ENCODE measurements at places on chromosomes 5 and 9.
A peak's percentile ranks its signal among the peaks of the same experiment; 100 is the strongest.

GRCh38 chr5:88956416-88956815, 73.4 kb upstream of the MEF2C start:
- DNase-seq, result no peak

GRCh38 chr5:96064877-96065276, 103.2 kb upstream of the ELL2 start:
- DNase-seq, result no peak

GRCh38 chr5:145965804-145966203, 29.4 kb downstream of the SH3RF2 start:
- DNase-seq, result no peak

GRCh38 chr5:132058646-132059042, 1.8 kb upstream of the IL3 start:
- no peak for DNase-seq

GRCh38 chr5:141512390-141512910, 23.6 kb downstream of the PCDHGC5 start:
- peak; percentile 70 for DNase-seq

GRCh38 chr9:3817208-3817607, 291.4 kb upstream of the RFX3 start:
- no peak for DNase-seq

DNA sequence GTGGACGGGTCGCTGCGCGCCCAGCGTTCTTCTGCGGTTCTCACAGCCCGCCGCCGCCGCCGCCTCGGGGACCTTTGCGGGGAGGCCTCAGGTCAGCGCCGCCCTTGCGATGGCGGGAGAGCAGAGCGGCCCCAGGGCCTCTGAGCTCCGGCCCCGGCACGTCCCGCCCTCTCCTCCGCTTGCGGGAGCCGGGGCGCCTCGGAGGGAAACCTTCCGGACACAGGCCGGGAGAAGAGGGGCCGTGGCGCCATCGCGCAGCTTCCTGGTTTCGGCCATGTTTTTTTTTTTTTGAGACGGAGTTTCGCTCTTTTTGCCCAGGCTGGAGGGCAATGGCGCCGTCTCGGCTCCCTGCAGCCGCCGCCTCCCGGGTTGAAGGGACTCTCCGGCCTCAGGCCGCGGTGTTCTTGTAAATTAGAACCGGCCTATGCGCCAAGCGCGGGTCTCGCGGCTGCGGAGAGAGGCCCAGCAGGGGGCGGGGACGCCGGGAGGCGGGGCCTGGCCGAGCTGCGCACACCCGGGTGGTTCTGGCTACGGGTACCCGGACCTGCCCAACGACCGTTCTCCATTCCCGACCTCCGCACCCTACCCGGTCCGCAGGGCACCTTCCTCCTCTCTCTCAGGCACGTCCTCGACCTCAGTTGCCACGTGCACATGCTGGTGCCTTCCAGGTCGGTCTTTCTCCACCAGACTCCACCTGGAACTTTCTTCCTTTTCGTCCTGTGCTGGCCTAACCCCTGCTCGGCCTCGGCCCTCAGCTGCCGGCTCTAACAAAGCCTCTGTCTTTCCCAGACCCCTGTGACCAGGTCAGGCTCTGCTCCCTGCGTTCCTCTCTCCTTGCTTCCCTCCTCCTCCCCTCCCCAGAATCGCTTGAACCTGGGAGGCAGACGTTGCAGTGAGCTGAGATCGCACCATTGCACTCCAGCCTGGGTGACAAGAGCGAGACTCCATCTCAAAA, 28.8 kb upstream of the MGAT1 start:
- peak; percentile 70 for DNase-seq

DNA sequence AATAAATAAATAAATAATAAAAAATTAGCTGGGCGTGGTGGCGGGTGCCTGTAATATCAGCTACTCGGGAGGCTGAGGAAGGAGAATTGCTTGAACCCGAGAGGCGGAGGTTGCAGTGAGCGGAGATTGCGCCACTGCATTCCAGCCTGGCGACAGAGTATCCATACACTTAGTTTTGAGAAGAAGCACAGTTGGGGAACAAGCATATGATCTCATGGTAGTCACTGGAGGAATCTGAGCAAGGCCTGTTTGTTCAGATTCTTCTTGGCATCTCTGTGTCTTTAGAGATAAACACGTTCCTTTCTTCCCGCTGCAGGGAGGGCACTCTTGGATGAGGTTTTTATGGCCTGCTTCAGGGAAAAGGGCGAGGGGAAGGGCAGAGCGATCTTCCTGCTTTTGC, 15.6 kb upstream of the DENND1A start:
- no peak for DNase-seq

DNA sequence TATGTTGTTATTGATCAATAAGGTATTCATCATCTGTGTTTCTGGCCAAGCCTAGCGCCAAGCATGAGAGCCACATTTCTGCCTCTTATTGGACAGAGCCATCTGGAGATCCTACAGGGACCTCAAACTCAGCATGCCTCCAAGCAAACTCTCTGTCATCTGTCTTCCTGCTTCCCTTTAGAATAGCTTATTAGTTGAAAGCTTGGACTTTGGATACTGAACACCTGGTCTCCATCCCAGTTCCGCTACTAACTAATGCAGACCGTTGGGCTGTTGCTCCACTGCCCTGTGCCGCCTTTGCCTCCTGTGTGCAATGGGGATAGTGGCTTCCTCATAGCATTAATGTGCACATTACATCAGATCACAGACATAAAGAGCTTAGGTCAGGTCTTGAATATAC, 65.5 kb downstream of the MAP1B start:
- no peak for DNase-seq

- DNase-seq, result no peak
These were observed 27.6 kb upstream of the PSD2 start for GRCh38 chr5:139767960-139768359.

GRCh38 chr9:127424676-127424999, 456 bp downstream of the ZNF79 start:
- peak; percentile 19 for DNase-seq

- DNase-seq, result no peak
These were observed 660.8 kb downstream of the TLE1 start for GRCh38 chr9:81028504-81028903.

GRCh38 chr9:102479191-102479590, 515.9 kb upstream of the CYLC2 start:
- DNase-seq, result no peak

DNA sequence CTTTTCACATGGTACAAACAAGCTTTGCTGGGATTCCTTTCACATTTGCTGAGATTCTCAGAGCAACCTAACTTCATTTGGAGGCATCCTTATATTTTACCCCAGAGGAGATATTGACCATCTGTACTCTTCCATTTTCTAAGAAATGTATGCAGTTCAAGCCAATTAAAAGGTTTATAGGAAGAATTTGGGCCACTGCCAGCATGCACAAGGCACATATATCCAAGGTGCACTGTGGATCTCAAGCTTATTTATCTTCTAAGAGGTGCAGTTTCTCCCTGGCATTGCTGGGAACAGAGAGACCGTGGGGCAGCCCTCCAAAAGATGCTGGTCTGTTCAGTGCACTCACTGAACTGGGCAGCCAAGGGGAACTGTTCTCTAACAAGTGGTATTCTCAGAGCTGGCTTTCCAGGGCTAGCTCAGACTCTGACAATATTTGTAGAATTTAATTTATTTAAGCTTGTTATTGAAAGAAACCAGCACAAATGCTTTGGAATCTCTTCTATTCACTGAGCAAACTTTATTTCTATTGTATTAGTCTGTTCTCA, 213.3 kb downstream of the TENT4A start:
- DNase-seq, result no peak

DNA sequence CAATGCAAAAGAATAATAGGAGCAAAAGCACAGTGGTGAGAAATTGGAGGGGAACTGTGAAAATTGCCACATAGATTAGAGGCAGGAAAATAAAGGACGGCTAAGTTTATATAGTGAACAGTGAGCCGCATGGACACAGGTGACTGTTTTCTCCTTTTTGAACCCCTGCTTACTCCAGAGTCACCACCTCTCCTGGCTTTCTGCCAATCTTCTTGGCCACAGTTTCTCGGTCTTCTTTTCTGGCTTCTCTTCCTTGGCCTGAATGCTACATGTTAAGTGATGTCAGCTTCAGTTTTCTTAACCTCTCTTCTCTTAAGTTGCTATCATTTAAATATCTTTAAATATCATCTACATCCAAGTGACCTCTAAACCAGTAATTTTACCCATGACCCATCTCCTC, 47.3 kb upstream of the CDKN2B start:
- DNase-seq, result no peak

DNA sequence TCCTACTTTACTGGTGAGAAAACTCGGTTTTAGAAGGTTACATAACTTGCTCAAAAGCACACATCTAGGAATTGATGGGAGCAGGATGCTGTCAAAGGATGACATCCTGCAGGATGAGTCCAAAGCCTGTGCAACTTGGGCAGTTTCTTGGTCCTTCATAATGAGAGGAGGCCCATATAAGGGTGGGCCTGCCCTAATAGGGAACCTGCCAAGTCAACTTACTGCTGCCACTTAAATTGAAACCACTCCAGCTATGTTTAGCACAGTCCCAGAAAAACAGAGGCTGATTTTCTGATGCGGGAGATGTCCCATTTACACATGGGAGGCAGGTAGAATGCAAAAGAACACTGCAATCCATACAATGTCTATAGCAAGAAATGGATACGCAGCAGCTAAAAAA, 61.8 kb downstream of the FBXO38 start:
- no peak for DNase-seq

DNA sequence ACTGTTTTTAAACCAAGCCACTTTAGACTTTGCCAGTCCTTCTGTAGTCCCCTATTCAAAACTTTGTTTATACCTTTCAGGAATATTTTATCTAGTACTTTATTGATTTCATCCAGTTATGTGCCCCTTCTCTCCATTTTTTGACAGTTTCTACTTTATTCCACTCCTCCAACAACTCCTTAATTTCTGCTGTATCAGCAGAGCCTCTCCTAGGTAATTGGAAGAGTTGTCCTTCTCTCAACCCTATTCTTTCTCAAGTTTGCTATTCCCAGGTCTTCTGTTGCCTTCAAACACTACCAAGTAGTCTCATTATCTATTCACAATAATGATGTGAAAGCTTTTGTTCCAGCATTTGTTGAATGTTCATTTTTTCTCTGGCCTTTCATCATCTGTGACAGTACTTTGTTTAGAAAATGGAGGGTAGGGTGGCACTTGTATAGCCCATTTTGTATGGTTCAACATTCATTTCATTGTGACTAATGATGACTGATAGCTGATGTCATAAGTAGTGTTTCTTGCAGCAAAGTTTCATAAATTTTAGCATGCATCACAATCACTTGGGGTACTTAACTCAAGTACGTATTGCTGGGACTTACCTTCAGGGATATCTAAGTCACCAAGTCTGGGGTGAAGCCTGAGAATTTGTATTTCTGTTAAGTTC, 204.4 kb upstream of the DMRT1 start:
- DNase-seq, result no peak

- no peak for DNase-seq
These were observed 107.3 kb upstream of the GABRG2 start for GRCh38 chr5:161960314-161960713.

- no peak for DNase-seq
These were observed 21.8 kb upstream of the ANKRD18A start for GRCh38 chr9:38641985-38642864.

DNA sequence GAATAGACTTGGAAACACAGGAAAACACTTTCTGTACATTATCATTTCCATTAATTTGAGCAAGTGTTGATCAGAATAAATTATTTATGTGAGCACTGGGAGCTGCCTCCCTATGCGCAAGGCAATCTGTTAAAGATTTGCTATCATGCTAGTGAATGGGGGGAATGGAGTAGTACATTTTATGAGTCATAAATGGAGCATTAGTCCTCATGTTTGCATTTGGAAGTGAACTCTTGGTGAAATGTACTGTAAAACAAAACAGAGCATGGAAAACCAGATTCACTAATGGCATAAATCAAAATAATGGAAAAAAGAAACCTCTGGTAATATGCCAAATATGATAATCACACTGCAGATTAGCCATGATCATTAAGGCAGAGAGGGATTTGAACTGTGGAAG, 40.5 kb upstream of the TMC1 start:
- no peak for DNase-seq

GRCh38 chr9:22415941-22416691, 30.5 kb upstream of the DMRTA1 start:
- no peak for DNase-seq

GRCh38 chr5:132947671-132948070, 15.8 kb downstream of the AFF4 start:
- no peak for DNase-seq

DNA sequence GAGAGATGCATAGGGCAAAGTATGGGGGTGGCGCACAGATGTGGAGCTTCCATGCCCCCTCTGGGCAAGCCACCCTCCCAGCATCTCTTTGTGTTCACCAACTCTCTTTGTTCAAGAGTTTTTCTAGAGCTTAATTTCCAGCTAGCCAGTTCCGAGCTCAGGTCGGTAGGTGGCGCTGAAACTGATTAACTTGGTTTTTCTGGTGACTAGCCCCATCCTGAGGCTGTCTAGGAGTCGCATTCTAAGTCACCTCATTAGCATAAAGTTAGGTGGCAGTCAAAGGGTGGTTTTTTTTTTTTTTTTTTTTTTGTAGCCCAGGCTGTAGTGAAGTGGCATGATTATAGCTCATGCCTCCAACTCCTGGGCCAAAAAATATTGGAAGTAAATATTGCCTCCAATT, 476.4 kb downstream of the KDM4C start:
- no peak for DNase-seq

GRCh38 chr9:123640792-123641222, 284.8 kb downstream of the CRB2 start:
- no peak for DNase-seq

GRCh38 chr5:176891331-176891958, 7.7 kb downstream of the HK3 start:
- no peak for DNase-seq

DNA sequence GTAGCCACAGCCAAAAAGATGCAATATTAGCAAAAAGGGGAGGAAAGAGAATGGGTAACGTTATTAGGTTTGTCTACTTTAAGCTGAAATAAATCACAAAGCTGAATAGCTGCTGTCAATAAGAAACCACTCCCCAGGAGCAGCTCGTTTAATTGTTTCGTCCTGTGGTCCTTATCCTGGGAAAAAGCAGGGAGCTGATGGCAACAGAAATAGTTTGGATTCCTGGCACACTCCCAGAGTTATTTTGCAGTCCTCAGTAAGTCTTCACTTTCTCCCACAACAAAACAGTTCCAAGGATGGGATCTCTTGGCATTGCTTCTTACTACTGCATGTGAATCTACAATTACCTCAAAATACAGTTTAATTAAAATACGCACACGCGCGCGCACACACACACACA, 28.8 kb downstream of the FRMD3 start:
- no peak for DNase-seq

DNA sequence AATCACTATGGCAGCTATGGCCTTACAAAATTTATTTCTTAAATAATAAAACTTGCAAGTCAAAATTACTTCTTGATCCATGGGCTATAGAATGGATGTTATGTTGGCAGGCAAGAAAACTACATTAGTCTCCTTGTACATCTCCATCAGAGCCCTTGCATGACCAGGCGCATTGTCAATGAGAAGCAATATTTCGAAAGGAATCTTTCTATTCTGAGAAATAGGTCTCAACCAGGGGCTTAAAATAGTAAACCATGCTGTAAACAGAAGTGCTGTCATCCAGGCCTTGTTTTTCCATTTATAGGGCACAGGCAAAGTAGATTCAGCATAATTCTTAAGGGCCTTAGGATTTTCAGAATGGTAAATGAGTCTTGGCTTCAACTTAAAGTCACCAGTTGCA, 220.1 kb downstream of the SREK1 start:
- no peak for DNase-seq

- no peak for DNase-seq
These were observed 1.0 kb upstream of the MINAR2 start for GRCh38 chr5:129746876-129747275.
